Stimulated activated CD8-positive, alpha-beta memory T cell treated with anti-CD3 and anti-CD28 coated beads, Interleukin-4, amount 100 ng/mL, for 4 hours (primary cell): ENCODE measurements at places on chromosomes 1 and 21.

GRCh38 chr1:162276493-162276892 is 100.2 kb downstream of the SPATA46 start:
- no peak for DNase-seq

GRCh38 chr1:58308206-58308605 is 238.3 kb downstream of the OMA1 start:
- DNase-seq = no peak

DNA sequence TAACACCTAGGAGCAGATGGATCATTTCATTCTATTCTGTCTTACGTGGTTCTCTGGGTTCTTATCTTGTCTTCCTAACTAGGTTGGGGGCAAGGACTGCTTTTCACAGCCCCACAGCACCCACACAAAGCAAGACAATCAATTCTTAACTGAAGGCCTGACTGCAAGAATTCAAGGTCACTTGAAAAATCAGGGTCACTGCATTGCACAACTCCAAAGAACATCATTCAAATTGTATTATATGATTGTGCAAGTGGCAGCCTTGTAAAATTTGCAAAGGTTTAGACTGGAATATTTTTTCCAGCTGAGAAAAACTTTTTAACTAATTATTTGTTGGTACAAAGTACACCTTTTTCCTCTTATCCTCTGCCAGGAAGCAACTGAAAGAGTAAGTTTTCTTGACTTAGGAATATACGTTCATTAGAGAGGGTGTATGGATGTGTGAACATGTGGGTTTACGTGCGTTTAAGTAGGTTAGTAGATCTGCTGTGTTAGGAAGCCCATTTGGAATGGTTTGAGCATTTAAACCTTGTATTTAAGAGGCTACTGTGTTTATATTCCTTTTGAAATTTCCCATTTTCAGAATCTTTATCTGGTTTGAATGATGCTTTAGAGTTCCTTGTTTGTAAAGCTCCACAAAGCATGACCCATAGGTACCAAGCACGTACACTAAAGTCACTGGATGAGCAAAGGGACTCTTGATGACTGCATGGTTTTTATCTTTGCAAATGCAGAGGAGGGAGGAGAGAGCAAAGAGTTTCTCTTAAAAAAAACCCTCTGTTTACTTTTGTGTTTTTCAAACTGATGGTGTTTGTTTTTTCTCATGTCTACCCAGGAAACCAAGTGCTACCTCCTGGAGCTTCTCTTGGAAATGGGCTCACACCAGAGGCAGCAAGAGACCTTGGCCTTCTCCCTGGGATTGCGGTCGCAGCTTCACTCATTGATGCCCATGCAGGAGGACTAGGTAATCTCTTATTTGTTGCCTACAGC is 214.9 kb downstream of the FGGY start:
- no peak for DNase-seq

GRCh38 chr1:160682983-160683865 is 28.4 kb downstream of the CD48 start:
- DNase-seq = no peak

DNA sequence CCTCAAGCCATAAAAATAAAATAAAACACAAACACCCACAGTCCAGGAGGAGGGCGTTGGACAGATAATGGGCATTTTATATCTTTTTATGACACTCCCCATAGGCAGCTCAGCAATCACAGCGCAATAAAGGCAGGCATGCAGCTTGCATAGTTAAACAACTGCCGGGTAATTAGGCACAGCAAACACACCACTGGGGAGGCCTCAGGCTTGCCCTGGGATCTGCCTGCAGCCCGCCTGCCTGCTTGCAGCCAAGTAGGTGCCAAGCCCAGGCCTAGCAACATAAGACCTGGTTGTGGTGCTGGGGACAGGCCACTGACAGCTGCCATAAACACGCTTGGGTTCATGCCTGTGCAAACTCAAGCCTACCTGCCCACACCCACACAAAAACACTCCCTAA is 54.2 kb downstream of the DMAP1 start:
- no peak for DNase-seq

- no peak for DNase-seq
These were observed 258.5 kb downstream of the FOXD2 start for GRCh38 chr1:47696404-47696736.
